Right ventricle myocardium superior (tissue), 1 donor: ENCODE measurements at places on chromosomes 12 and 14. TPM values are rescaled to one million over a fixed set of nuclear protein-coding genes. Genes with fewer than 3 reads are reported as not detected.
A peak's percentile ranks its signal among the peaks of the same experiment; 100 is the strongest.

DNA sequence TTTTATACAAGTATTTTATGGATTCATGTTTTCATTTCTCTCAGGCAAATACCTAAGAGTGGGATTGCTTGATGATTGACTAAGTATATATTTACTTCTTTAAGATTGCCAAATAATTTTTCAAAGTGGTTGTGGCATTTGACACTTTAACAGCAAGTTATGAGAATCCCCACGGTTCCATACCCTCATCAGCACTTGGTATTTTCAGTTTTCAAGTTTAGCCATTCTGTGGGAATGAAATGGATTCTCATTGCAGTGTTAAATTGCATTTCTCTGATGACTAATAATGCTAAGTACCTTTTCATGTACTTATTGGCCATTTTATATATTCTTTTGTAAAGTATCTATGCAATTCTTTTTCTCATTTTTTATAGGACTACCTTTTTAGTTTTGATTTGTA, 301.5 kb upstream of the DIO3 start:
- DNase-seq: no peak

DNA sequence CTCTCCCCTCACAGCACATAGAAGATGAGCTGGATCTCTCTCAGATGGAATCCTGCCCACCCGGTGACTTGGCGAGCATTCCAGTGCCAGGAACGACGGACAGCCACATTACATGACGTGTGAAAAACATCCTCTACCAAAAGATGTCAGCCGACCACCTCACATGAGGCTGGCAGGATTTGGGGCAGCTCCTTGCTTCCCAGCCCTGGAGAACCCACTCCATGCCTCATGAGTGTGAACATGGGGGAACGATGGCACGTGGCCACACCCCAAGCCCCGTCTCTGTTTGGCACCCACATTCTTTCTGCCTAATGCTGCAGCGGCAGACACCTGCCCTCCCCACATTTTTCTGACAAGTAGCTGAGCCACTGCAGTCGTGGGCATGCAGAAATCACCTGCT, 202.5 kb downstream of the CALM1 start:
- no peak for DNase-seq

The KLRK1 gene
- total RNA-seq: 0.46 TPM

DNA sequence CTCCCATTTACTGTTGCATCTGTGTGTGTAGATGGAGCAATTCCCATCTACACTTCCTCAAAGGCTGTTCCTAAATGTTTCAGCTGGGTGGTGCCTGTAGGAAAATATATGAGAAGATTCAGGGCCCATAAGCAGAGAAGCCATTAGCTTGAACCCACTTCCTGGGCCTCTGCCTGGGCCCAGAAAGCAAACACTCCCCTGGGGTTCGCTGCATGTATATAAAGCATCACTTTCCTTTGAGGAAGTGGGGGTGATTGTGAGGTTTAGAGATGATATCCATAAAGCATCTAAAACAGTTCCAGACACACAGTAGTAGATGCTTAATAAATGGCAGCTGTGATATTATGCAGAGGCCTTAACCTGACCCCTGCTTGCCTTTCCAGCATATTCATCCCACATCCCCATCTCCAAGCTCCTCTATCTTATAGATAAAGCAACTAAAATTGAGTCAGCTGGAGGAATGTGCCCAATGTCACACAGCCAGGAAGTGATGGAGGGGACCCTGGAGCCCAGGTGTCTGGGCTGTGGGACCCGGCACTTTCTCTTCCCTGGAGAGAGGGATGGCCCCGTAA, 280.0 kb upstream of the CRY1 start:
- no peak for DNase-seq

DNA sequence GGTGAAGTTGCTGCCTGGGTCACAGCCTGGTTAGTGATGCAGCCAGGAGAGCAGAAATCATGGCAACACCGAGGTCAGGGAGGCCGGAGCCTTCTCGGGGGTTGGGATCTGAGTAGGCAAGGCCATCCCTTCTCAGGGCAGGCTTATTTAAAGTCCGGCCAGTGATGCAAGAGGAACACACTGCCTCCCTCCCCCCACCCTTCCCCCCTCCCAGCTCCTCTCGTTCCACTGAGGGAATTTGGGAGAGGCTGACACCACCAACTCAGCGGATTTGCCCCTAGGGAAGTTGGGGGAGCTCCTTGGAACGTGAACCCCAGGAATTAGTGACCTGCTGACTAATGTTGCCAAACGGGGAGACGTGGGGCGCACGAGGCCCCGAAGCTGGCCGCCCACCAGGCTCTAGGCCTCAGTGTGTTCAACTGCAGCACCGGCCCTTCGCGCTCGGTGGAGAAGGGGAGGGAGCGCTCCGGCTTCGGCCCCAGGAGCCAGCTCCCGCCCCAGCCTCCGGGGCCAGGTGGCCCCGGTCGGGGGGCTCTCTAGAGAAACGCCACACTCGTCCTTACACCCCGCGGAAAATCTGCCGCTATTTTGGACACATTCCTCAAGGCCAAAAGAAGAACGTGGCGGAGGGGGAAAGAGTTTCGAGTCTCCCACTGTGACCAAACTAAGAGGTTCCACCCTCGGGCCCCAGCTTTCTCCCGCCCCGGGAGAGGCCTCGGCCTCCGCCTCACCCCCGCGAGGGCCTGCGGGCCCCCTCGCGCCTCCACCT, 1.6 kb downstream of the CTDSP2 start:
- peak; percentile 85 for DNase-seq

The FOXN4 gene
- not detected for total RNA-seq

DNA sequence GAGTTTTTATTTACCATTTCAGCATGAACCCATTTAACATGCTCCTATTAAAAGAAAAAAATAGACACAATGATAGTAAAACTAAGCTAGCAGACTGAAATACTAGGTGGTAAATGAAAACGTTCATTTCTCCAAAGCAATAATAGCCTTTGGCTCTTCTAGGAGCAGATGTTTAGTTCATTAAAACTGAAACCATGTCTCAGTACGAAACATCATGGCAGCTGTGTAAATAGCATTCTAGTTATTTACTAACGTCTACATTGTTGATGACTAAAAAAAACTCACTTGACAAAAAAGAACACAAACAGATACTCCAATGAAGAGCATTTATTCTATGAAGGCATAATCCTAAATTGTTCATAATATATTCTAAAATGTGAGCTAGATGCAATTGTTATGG, 17.9 kb downstream of the RECQL start:
- DNase-seq: no peak

- no peak for DNase-seq
Measured at GRCh38 chr12:95653771-95654546, 102.7 kb upstream of the USP44 start.
